ENCODE measurements at places on chromosomes 6 and 20.

- DNase-seq: no peak
Measured at GRCh38 chr6:158897236-158897635, 78.1 kb upstream of the EZR start.

GRCh38 chr6:13697857-13698256 lies 13.8 kb downstream of the RANBP9 start:
- DNase-seq: no peak

DNA sequence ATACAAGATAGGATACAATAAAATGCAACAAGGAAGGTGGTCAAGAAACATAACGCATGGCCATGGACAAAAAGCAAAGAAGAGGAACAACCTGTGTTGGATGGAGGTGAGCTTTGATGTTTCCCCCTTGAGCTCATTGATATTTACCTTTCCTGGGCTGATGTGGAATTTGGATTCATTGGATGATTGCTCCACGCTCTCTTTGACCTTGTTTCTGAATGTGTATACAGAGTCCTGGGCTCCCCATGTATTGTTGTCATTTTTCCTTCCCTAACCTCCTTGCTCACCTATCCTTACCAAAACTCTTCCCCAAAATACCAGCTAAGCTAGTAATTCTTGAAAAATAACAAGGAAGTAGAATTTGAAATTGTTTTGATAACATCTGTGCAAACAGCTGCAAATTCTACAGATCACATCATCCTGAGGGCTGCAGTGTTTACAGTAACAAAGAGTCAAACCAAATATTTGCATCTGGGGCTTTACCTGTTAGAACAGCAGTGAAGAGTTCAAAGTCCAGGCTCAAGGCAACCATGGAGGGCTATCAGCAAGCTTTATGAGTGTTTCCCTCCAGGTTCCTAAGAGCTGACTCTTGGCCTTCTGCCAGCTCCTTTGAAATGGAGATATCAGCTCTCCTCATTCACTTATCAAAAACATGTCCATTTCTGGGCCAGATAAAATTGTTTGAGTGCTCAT lies 214.3 kb upstream of the MARCKS start:
- DNase-seq: peak; percentile 46

DNA sequence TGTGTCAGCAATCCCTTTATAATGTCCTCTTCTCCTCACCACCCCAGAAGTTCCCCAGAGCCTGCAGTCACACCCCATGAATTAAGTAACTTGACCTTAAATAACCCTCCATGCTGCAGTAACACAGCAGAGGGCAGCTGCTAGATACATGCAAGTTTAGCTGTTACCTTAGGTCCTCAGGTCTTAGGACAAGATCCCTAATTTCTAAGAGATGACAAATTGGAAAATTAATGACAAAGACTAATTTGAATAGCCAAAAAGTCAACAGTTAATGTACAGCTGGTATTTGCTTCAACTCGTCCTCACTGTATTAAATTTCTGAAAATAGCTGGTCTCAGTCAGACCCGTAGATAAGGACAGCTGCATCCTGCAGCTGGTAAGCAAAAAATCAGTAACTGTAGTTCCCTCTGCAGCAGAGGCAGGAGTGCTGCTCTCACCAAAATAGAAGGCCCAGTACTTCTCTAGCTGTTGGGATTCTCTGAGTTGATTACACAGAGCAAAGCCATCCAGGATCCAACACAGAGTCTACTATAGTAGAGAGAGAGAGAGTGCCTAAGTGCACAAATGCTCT lies 62.4 kb downstream of the TNFRSF21 start:
- no peak for DNase-seq

GRCh38 chr20:24679448-24680047 lies 210.1 kb downstream of the SYNDIG1 start:
- DNase-seq: no peak

- DNase-seq: no peak
Measured at GRCh38 chr6:149984773-149985172, 21.0 kb downstream of the ULBP1 start.

- DNase-seq: no peak
Measured at GRCh38 chr6:105669232-105669631, 266.4 kb upstream of the PREP start.

- no peak for DNase-seq
Measured at GRCh38 chr6:32086661-32087573, 22.2 kb downstream of the TNXB start.

GRCh38 chr20:19371112-19371511 lies 158.7 kb downstream of the SLC24A3 start:
- no peak for DNase-seq

DNA sequence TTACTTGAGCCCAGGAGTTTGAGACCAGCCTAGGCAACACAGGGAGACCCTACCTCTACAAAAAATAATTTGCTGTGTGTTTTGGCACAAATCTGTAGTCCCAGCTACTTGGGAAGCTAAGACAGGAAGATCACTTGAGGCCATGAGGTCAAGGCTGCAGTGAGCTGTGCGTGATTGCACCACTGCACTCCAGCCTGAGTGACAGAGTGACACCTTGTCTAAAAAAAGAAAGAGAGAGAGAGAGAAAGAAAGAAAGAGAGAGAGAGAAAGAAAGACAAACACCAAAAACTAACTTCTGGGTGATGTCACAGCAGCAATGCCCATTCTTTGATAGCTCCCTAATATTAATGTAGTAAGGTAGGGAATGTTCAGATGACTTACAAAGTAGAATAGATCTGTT lies 20.4 kb downstream of the USP49 start:
- DNase-seq: no peak

- no peak for DNase-seq
Measured at GRCh38 chr6:148745926-148746325, 904 bp upstream of the UST start.

- DNase-seq: no peak
Measured at GRCh38 chr6:152453421-152453820, 183.7 kb downstream of the SYNE1 start.

DNA sequence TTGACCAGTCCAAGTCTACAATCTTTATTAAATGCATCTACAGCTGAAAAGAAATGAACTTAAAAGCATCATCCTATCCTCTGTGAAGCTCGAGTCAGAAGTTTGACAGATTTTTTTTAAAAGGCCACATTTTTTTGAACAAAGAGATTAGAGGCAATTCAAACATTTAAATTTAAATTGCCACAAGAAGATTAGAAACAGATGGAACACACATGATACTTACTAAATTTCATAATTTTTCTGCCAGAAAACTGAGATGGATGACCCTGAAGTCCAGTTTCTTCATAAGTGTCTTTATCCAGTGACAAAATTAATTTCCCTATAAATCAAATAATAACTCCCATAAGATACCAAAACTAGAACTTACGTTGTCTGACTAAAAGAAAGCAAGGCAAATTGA lies 4.3 kb downstream of the RPP40 start:
- no peak for DNase-seq

- DNase-seq: no peak
Measured at GRCh38 chr6:67412035-67412434, 1223.0 kb upstream of the ADGRB3 start.

- no peak for DNase-seq
Measured at GRCh38 chr6:147023148-147023547, 181.1 kb upstream of the STXBP5 start.

DNA sequence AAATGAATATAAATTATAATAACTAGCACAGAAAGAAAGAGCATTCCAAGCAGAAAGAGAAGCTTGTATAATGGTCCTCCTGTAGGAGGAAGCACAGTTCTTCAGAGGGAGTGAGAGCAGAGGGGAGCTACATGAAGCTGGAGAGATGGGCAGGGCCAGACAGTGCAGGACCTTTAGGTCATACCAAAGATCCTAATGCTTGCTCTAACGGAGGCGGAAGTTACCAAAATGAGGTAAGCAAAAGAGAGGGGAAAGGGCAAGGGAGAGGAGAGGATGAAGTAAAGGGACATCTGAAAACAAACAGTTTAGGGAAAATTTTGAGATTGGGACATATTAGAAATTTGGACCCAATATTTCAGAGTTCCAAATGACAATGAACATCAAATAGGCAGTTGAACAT lies 50.2 kb downstream of the HBS1L start:
- no peak for DNase-seq

DNA sequence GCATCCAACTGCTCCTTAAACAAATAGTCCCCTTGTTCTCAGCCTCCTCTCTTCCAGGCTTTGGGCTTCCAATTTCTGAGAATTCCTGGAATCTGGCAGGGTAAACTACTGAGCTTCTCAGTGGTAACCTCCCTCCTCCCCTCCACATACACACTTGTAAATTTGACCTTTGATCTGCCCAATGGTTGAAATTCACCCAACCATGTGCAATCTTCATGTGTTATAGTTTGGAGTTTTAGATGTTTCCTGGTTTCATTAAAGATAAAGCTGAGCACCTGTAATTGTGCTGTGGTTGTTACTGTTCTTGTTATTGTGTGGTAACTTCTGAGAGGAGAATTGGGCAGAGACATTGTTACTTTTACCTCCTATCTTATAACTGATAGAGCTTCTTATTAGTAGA lies 328.4 kb downstream of the TPBG start:
- DNase-seq: no peak

- DNase-seq: no peak
Measured at GRCh38 chr6:167113047-167113754, 9.7 kb upstream of the CCR6 start.

GRCh38 chr6:10170816-10171215 lies 244.1 kb downstream of the TFAP2A start:
- DNase-seq: no peak

GRCh38 chr6:48067148-48067712 lies 43.8 kb downstream of the PTCHD4 start:
- DNase-seq: no peak

DNA sequence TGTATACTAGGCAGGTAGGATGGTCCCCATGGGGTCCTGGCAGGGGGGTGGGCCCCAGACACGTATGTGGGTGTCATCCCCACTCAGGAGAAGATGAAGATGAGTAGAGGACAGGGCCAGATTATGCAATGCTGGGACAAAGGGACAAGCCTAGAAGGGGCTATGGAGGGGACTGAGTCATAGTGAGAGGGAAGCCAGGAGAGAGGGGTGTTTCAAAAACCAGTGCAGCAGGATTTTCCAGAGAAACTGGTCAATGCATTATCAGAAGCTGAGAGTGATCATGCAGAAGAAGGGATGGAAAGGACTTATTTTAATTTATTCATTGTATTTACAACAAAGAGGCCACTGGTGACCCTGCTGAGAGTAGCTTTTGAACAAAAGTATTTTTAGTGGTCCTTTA lies 74.0 kb downstream of the PPP1R3G start:
- no peak for DNase-seq

- DNase-seq: no peak
Measured at GRCh38 chr20:13221313-13221672, 219 bp downstream of the ISM1 start.

DNA sequence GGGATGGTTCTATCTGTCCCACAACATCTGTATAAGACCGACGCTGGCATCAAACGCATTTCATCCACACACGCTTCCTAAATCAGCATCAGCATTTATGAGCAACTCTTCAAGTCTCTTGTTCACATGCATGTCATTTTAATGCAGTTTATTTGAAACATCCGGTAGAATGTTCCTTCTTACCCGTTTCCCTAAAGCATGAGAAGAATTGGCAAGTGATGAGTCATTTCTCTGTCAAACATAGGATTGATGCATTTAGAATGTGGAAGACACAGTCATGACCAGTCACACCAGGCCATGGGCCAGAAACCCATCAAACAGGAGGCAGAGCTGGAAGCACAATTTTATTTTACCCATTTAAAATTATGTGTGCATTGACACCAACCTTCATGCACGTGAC lies 122.8 kb downstream of the UST start:
- DNase-seq: no peak

- DNase-seq: no peak
Measured at GRCh38 chr6:19811397-19812079, 25.6 kb upstream of the ID4 start.

DNA sequence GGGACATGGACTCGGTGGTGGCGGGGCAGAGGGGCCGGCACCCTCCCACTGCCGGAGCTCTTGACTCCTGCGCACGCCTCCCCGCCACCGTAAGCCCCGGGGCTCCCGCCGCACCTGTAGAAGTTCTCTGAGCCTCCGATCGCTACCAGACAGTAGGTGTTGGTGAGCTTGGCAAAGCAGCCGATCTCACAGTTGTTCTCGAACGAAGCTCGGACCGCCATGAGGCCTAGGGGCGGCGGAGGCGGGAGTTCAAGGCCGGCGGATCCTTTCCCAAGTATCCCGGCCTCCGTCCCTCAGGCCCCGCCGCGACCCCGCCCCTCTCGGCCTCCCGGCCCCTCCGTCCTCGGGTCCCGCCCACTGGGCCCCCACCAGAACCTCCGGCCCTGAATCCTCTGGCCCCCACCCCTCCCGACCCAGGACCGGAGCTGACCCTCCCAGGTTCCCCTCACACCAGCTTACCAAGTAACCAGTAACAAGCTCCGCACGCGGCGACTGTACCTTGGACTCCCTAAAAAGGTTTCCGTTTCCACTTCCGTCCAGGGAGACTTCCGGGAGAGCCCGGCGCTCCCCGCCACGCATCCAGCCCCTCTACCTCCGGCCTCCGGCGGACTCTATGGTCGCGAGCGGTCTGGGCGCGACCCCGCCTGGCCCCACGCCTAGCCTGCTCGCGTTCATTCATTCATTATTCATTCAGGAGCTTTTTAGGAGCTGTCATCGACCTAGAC lies at the start of gene EIF6:
Gene EIF6 (minus strand): TSS at position 506 of the 725 bp plus-strand sequence. CDS start 285 bp downstream, at position 221.
- DNase-seq: peak; percentile 70

DNA sequence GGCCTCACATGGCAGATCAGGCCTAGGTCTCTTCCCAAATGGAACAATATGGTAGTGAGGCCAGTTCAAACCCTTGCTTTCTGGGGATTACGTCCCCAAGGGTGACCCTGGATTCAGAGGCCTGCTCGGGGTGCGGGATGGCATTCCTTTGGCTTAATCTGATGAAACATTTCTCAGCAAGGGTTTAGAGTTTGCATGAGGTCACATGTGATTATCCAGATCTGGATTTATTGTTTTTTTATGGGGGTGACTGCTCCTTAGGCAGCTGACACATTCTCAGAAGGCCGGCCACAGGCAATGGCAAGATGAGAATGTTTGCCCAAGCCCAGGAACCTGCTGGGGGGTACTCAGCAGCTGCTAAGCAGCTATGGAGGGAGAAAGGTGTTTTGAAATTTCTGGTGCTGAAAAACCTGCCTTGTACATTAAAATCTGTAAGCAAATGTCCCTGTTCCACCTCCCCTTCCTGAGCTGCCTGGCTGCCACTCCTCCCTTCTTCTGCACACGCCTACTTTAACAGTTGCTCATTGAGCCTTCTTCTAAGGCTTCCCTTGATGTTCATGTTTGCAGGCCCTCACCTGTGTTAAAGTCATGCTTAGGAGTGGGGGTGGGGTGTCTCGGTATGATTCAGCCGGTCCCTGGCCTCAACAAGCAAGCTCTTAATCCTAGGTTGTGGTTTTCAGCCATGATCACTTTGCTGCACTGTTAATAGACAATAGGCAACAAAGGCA lies 37.9 kb upstream of the FUCA2 start:
- DNase-seq: no peak

GRCh38 chr20:45337367-45338120 lies 10.7 kb downstream of the SDC4 start:
- DNase-seq: no peak

- DNase-seq: no peak
Measured at GRCh38 chr6:11258260-11259237, 26.1 kb upstream of the NEDD9 start.

DNA sequence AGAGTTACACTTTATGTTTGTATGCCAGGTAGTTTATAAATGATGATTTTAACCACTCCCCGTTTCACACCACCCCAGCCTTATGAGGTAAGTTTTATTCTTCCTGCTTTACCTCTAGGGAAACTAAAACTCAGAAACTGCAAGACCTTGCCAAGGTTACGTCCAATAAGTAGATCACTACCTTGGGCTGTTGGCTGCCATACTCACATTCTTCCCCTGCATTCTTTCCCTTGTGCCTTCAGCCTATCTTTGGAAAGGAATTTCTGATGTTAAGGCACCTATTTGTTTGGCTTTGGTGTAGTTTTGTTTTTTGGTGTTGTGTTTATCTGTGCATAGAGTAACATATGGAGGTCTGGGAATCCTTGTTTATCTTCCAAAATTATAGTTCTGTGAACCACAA lies 122.1 kb downstream of the UST start:
- DNase-seq: no peak
